ENCODE measurements at places on chromosomes 13 and 19. TPM values are rescaled to one million over a fixed set of nuclear protein-coding genes. Genes with fewer than 3 reads are reported as not detected.

The ZNF540 gene
- 9.7 TPM for total RNA-seq

DNA sequence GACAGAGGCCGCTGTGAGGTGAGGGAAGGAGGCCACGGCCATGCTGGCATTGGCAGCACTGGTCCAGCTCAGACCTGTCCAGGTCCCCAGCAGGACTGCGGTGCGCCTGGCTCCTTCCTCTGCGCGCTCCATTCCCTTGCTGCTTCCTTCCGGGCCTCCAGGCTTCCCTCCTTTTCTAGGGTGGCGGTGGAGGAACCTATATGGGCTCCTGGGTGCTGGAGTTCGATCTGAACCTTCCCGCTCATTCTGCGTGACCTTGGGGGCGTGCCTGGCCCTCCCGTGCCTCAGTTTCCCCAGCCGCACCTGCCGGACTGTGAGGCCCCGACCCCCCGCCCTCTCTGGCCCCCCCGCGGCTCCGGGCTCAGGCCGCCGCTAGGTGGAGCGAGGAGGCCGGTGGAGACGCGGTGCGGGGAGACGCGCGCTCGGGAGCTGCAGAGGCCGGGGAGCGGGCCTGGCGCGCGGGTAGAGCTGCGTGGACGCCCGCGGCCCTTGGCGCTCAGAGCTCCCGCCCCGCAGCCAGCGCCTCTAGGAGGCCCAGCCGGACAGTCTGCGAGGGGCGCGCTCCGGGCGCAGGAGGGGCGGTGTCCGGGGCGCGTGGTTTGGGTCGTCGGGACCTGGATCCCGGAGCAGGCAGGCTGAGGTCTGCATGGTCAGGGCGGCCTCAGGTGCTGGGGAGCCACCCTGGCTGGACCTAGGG is 29.9 kb downstream of the EFNA2 start:
- DNase-seq, result peak; percentile 27

DNA sequence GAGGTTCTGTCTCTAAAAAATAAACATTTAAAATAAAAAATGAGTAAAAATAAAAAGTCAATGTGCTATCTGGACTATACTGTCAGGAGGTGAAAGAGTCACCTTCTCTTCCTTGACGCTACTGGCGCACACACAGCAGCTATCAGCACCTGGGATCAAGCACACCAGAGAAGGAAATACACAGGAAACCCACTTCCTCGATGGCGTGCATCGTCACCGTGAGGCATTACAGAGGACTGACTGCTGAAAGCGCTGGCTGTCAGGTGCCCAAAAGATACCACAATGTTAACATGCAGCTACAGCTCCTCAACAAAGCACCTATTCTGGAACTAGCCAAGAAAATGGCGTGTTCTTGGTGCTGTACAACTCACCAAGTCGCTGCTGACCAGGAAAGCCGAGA is 6.1 kb downstream of the SLC35E1 start:
- peak; percentile 39 for DNase-seq

The CLEC17A gene
- not detected for total RNA-seq

The NTN5 gene
- total RNA-seq, result not detected

- no peak for DNase-seq
These were observed 19.1 kb downstream of the SYDE1 start for GRCh38 chr19:15126131-15126910.

DNA sequence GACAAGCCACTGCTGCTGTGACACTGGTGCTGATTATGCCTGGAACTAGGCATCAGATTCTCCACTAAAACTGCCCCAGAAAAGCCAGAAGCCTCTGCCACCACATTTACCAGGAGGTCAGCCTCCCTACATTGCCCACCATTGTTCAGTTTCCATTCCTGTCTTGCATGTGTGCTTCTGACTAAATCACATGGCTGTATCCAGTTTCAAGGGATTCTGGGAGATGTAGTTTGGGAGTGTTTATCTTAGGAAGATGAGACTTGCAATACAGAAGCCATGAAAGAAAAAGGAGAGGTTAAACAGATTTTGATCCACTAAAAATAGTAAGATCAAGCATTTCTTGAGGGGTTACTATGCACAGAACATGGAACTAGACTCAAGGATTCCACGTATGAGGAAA is 40.7 kb upstream of the SERPINE3 start:
- no peak for DNase-seq

The OR10H3 gene
- not detected for total RNA-seq

The VASP gene
- 50.8 TPM for total RNA-seq

GRCh38 chr13:40013554-40013953 is 358.1 kb downstream of the COG6 start:
- no peak for DNase-seq

The KIR2DL3 gene
- not detected for total RNA-seq

DNA sequence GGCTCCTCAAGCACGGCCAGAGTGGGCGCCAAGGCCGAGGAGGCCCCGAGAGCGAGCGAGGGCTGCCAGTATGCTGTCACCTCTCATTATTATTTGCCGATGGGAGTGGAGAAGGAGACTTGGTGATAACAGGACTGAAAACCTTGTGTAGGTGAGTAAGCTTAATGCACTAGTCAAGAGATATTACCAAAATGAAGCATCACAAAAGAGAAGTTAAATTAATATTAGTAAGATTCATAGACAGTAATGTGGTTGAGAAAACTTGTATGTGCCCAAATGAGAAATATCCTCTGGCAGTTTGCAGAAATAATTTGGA is 204.5 kb upstream of the SLITRK1 start:
- DNase-seq, result no peak

The VSTM2B gene
- total RNA-seq, result not detected

GRCh38 chr19:33677745-33678426 is 56.1 kb downstream of the CHST8 start:
- DNase-seq, result no peak

- peak; percentile 54 for DNase-seq
These were observed 632 bp upstream of the MTIF3 start for GRCh38 chr13:27450921-27451471.

DNA sequence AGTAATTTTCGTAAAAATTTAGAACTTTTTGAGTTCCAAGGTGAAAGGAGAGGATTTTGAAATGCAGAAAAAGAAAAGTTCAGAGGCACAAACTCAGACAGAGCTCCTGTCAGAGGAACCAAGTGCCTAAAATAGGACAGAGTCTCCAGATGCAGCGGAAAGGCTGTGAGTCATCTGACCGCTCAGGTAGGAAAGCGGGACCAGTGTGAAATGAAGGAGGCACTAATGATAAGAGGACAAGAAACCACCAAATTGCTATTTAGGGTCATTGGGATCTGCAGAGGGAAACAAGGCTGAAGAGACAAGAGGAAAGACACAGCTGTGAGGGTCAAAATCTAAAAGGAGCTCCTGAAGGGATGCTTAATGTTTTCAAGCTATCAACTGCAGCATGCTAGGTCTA is 34.9 kb downstream of the IRS2 start:
- no peak for DNase-seq

- no peak for DNase-seq
These were observed 109.7 kb downstream of the NUFIP1 start for GRCh38 chr13:44879452-44880058.

- peak; percentile 64 for DNase-seq
These were observed 10.4 kb upstream of the ZNF586 start for GRCh38 chr19:57759096-57759495.

The CBY2 gene
- total RNA-seq, result not detected

- DNase-seq, result no peak
These were observed 69.8 kb downstream of the KCNRG start for GRCh38 chr13:50085063-50085462.

The C19orf38 gene
- total RNA-seq, result 1.7 TPM

The RPS19 gene
- total RNA-seq, result 448 TPM

The MED29 gene
- 77.5 TPM for total RNA-seq

DNA sequence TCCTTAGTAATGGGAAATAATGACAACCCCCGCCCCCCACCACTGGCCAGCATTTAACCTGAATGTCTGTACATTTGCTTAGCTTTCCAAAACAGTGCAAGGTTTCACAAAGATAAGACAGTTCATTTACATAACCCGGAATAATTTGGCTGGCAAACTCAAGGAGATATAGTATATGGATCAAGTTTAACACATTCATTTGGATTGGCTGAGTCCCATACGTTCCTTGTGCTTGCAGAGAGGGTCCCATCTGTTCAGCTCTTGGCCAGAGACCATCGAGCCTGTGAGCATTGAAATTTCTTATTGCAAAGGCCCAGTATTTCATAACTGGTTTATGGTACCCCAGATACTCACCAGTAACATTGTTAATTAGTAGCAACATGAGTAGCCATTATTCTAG is 116.5 kb downstream of the GPC6 start:
- no peak for DNase-seq

DNA sequence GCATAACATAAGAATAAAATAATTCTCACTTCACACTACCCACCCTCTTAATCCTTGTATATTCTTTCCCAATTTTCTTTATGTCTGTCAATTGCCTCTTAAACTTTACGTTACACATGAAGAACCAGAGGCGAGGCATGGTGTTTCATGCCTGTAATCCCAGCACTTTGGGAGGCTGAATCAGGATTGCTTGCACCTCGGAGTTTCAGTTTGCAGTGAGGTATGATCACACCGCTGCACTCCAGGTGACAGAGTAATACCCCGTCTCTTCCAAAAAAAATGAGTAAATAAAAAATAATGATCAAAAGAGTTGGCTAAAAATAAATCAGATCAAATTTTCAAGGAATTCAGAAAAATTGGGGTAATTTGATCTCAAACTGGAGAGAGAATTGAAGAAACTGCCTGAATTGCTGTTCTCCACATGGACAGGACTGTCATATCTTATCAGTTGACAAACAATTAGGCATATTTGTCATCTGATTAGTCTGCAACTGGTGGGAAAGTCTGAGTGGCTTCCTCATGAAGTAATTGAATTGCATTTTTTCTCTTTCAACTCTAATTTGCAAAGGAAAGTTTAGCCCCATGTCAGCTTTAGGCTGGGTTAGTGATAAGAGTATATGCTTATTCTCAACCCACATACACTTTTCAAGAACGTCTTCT is 302.9 kb downstream of the ITGBL1 start:
- no peak for DNase-seq

DNA sequence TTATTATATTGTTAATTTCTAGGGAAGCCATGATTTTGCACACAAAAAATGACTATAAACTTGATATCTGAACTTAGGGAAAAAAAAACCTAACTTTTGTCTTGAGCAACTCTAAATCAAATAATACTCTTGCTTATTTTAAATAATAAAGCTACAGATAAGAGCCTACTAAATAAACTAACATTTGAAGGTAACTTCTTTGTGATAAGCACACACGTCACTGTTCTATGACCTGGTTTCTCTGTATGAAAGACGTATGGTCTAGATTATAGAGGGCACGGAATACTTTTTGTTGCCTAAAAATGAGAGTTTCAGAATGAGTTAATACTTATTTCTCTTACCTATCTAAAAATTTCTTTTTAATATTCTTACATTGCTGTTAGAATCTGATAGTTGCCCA is 603.2 kb downstream of the DCT start:
- no peak for DNase-seq

- no peak for DNase-seq
These were observed 7.3 kb upstream of the ADPRHL1 start for GRCh38 chr13:113460599-113460998.

DNA sequence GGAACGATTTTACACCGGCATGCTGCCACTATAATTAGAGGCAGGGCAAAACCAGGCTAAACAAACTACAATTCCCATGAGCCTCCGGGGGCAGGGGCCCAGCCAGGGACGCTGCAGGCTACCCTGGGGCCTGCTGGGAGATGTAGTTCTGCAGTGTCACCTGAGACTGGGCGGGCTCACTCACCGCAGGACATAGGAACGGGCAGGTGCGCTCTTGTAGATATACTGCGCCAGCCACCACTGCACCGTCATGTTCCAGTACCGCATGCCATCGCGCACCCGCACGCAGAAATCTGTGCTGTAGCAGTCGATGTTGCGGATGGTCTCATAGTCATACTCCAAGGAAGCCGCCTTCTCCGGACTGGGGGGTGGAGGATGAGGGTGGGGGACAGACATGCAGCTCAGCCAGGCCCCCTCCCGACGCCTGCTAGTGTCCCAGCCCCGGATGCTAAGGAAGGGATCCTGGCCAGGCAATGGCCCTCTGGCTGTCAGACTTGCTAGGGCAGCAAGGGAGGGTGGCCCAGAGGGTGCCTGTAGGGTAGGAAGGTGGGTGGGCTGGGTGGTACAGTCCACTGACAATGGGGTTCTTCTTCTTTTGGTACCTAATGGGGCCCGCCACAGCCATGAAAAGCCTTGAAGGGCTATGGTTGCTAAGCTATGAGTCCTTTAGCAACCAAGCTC is 5.8 kb upstream of the TMC4 start:
- DNase-seq, result peak; percentile 32

The DNMT1 gene
- 49.5 TPM for total RNA-seq

- no peak for DNase-seq
These were observed 131.3 kb downstream of the SUCLA2 start for GRCh38 chr13:47869776-47870175.

- no peak for DNase-seq
These were observed 286.2 kb downstream of the NDFIP2 start for GRCh38 chr13:79767126-79767525.

The ATP8B3 gene
- 1.6 TPM for total RNA-seq

DNA sequence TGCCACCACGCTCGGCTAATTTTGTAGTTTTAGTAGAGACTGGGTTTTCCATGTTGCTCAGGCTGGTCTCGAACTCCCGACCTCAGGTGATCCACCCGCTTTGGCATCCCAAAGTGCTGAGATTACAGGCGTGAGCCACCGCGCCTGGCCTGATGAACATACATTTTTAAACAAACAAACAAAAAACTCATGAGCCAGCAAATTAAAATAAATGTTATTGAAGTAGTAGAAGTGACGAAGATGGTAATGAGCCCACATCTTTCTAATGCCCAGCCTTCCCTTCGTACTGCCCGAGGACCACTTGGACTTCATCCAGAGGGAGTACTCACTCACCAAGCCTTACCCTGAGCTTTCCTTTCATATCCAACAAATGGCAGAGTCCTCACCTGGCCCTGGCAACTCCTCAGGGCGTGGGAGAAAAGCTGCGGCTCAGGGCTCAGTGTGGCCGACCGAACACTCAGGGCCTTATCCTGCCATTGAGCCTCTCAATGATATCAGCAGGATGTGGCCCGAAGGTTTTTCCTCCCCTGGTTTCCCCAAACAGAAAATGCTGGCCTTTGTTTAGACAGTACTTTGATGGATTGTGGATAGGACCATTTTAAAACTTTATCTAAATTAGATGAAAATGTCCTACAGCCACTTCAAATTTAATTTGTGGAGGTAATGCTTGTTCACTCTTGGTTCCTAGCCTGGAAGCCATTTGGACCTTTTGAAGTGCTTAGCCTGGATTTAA is 22.8 kb upstream of the ABCC4 start:
- no peak for DNase-seq

The FXYD1 gene
- total RNA-seq, result 2.6 TPM

DNA sequence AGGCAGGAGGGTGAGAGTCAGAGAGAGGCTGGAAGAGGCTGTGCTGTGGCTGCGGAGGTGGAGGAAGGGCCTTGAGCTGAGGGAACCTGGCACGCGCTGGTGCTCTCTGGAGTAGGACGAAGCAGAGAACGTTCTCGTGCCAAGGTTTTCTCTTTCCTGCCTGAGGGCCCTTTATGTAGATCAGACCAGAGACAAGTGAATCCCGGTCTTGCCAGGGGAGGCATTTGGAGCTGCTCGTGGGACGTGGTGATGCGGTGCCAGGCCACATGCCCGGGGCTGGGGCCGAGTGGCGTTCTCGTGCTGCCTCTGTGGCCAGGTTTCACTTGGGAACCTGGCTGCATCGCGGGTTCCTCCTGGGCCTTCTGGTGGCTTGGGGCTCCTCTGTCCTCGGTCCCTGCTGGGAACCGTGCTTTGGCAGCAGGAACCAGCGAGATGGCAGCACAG is 54.2 kb downstream of the KDM4B start:
- DNase-seq, result peak; percentile 96

GRCh38 chr13:52786766-52787165 is 47.1 kb upstream of the CNMD start:
- DNase-seq, result no peak

The YJU2 gene
- total RNA-seq, result 31.7 TPM
